ENCODE measurements at places on chromosomes 11 and 22.
A peak's percentile ranks its signal among the peaks of the same experiment; 100 is the strongest.

DNA sequence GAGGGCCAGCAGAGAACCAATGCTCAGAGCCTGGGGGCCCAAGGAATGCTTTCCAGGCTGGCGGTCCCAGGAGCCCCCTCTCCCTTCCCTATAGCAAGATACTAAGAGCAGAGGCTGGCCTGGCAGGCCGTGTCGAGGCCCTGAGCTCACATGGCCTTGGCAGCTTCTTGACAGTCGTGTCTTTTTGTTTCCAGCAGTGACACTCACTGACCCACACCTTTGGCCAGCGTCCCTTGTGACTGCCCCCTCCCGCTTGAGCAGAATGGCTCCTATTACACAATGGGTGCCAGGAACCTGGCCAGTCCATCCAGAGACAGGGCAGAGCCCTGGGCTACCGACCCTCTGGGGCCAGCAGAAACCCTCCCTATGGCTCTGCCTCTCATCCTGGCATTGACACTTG is 6.4 kb upstream of the CCND1 start:
- DNase-seq = no peak

DNA sequence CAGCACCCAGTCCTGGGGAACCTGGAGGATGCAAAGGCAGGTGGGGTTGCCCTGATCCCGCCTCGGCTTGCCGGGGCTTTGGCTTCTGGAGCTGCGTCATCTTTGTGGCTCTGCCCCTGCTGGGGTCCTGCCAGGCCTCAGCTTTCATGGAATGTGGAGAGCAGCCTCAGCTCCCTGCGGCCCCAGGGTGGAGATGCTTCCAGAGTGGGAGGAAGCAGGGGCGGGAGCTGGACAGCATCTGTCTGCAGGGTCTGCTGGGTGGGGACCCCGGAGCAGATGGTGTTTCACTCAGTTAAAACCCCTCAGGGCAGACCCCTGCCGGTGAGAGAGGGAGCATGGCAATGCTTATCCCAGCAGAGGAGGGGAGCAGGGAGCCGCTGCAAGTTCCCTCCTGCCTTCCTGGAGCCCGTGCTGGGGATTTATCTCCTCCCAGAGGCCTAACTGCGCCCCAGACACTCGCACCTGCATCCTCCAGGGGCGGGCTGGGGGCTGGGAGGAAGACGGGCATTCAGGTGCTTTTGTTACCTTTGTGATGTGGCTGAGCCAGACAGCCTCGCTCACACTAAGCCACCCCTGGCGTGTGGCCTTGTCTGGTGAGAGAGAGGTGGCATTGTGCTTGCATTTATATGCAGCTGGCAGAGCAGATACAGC is 15.7 kb downstream of the GRIK4 start:
- peak; percentile 8 for DNase-seq

DNA sequence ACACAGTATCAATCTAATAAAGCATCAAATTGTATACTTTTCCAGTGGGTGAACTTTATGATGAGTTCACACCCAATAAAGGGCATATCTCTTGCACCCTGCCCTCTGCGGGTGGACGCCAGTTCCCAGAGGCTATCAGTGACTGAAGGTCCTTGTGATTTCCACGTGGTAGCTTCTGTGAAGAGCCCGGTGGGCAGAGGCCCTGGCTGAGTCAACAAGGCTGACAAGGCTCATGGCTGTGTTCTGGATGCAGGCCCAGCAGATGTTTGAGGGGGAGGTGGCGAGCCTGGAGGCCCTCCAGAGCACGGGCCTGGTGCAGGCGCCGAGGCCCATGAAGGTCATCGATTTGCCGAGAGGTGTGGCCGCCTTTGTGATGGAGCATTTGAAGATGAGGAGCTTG is 71.4 kb downstream of the PIWIL3 start:
- DNase-seq = no peak

DNA sequence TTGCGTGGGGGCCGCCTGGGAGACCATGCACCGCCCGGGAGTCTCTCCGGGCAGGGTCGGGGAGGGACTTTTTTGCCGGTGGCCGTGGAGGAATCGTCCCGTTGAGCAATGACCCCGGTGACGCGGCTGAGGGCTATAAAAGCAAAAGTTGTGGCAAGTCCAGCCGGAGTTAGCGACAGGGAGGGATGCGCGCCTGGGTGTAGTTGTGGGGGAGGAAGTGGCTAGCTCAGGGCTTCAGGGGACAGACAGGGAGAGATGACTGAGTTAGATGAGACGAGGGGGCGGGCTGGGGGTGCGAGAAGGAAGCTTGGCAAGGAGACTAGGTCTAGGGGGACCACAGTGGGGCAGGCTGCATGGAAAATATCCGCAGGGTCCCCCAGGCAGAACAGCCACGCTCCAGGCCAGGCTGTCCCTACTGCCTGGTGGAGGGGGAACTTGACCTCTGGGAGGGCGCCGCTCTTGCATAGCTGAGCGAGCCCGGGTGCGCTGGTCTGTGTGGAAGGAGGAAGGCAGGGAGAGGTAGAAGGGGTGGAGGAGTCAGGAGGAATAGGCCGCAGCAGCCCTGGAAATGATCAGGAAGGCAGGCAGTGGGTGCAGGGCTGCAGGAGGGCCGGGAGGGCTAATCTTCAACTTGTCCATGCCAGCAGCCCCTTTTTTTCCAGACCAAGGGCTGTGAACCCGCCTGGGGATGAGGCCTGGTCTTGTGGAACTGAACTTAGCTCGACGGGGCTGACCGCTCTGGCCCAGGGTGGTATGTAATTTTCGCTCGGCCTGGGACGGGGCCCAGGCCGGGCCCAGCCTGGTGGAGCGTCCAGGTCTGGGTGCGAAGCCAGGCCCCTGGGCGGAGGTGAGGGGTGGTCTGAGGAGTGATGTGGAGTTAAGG is at the start of gene NEAT1:
TSS of gene NEAT1 (plus strand) at position 166 of the 883 bp plus-strand sequence.
- DNase-seq = peak; percentile 89

DNA sequence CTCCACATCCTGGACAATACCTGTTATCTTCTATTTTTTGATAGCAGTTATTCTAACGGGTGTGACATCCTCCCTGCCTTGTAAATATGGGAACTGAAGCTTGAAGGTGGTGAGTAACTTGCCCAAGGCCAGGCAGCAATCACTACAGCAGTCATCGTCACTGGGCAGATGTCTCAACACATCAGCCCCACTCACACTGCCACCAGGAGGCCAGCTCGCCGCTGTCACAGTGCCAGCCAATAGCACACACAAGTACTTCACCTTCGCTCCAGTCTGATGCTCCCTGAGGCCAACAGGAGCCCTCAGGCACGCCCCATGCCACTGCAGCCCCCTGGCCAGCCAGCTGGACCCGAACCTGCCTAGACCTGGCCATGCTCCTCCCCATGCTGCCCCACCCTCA is 4.9 kb upstream of the TTLL1 start:
- DNase-seq = no peak

GRCh38 chr11:72294616-72295395 is 50.8 kb upstream of the PHOX2A start:
- DNase-seq = no peak

DNA sequence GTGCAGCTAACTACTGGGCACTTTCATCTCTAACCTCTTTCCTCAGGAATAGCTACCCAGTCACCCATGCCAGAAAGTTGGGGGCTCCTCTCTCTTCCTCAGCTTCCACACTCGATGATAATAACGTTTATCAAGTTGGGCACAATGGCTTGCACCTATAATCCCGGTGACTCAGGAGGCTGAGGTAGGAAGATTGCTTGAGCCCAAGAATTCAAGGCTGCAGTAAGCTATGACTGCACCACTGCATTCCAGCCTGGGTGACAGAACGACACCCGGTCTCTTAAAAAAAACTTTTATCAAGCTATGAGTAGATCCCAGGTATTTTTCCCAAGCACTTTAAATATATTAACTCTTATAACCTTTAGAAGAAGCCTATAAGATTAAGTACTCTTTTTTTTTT is 2.0 kb downstream of the SF3A1 start:
- no peak for DNase-seq

All from Jurkat, Clone E6-1 (cell line).